ENCODE measurements at places on chromosomes 4 and X. TPM values are rescaled to one million over a fixed set of nuclear protein-coding genes. Genes with fewer than 3 reads are reported as not detected.

- H3K27ac ChIP-seq, result no peak overlapping the region
- H3K27me3 ChIP-seq, result no peaks in the 10 kb centered on the region
- DNase-seq, result peak; percentile 80
- H3K36me3 ChIP-seq, result peaks cover 3% of the 10 kb centered on the region
- peaks cover 6% of the 10 kb centered on the region for H3K4me1 ChIP-seq
- H3K4me3 ChIP-seq, result no peak overlapping the region
Measured at GRCh38 chr4:118282692-118283091, 70.1 kb downstream of the PRSS12 start.

DNA sequence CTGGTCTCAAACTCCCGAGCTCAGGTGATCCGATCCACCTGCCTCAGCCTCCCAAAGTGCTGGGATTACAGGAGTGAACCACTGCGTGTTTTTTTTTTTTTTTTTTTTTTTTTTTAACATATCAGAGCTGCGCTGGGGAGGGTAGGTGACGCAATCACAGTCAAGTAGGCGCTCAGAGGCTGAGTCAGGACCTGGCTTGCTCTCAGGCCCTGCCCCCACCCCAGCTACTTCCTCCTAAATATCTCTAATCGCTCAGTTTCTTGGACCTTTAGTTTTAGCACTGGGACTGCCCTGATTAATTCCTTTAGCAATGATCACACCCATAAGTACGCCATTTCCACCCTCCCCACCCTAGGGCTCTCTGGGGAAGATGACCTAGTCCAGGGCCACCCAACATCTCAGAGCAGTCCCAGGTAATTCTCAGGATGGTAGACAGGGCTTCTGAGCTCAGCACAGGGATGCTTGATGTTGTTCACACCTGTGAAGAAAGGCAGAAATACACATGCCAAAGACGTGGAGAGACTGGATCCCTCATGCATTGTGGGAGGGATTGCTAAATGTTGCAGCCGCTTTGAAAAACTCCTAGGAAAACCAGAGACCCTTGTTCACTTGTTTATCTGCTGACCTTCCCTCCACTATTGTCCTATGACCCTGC lies 50.2 kb downstream of the DDX3X start:
- H3K27me3 ChIP-seq, result no peaks in the 10 kb centered on the region
- no peak overlapping the region for H3K4me3 ChIP-seq
- H3K36me3 ChIP-seq, result no peaks in the 10 kb centered on the region
- H3K27ac ChIP-seq, result peak overlapping the region; percentile 67

DNA sequence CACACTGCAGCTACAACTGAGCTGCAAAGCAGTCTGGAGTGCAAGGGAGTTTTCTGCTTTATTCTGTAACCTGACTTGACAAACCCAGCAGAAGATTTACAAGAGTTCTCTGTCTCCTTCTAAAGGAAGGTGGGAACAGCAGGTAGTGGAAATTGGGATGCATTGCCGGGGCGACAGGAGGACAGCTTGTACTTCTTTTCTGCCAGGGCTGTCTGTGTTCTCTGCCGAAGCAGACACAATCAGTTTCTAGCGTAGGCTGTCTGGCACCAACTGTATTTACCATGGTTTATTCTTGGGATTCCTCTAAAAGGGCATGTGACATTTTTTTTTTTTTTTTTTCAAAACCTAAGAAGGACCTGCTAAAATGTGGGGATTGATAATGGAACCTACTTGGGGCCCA lies 190.8 kb upstream of the GK2 start:
- no peaks in the 10 kb centered on the region for H3K36me3 ChIP-seq
- DNase-seq, result no peak
- no peak overlapping the region for H3K4me3 ChIP-seq
- H3K27ac ChIP-seq, result no peak overlapping the region
- H3K27me3 ChIP-seq, result no peaks in the 10 kb centered on the region

DNA sequence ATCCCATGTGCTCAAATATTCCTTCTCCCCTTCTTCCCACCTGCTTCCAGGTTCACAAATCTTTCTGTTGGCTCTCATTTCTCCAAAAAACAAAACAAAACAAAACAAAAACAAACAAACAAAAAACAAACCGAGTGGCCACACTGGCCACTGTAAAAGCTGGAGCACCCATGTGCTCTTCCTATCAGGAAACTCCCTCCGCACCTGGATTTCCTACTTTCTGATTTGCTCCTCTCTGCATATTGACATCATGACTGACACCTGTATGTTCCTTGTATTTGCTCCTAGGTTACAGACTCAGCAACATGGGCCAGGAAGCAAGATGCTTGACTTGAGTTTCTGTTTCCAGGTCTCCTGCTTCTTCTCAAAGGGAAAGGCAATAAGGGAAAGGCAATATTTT lies 258.8 kb downstream of the GPC3 start:
- H3K4me3 ChIP-seq, result no peak overlapping the region
- H3K4me1 ChIP-seq, result no peaks in the 10 kb centered on the region
- DNase-seq, result no peak
- H3K36me3 ChIP-seq, result no peaks in the 10 kb centered on the region
- H3K27me3 ChIP-seq, result no peaks in the 10 kb centered on the region

DNA sequence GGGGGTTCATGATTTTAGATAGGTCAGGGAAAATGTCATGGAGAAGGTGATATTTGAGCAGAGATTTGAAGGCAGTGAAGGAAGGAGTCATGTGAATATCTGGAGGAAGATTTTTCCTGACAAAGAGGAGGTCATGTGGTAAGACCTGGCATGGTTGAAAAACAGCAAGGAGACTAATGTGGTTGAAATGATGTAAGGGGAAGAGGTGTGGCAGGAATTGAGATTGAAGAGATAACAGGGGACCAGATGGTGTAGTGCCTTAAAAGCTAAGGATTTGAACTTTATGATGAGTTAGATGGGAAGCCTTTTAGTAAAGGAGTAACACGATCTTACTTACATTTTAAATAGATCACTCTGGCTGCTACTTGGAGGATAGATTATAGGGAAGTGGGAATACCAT lies 210.9 kb downstream of the RTL9 start:
- no peaks in the 10 kb centered on the region for H3K27me3 ChIP-seq
- no peak overlapping the region for H3K4me3 ChIP-seq
- no peak overlapping the region for H3K27ac ChIP-seq
- H3K36me3 ChIP-seq, result no peaks in the 10 kb centered on the region
- DNase-seq, result no peak

GRCh38 chr4:43496188-43496587 lies 603.7 kb downstream of the GRXCR1 start:
- no peak overlapping the region for H3K4me3 ChIP-seq
- H3K36me3 ChIP-seq, result no peaks in the 10 kb centered on the region
- no peaks in the 10 kb centered on the region for H3K4me1 ChIP-seq
- DNase-seq, result peak; percentile 28
- no peak overlapping the region for H3K27ac ChIP-seq

- H3K27me3 ChIP-seq, result no peaks in the 10 kb centered on the region
- H3K36me3 ChIP-seq, result no peaks in the 10 kb centered on the region
- no peaks in the 10 kb centered on the region for H3K4me1 ChIP-seq
- no peak overlapping the region for H3K27ac ChIP-seq
Measured at GRCh38 chrX:85499400-85499799, 119.9 kb upstream of the POF1B start.

- no peak overlapping the region for H3K27ac ChIP-seq
- no peaks in the 10 kb centered on the region for H3K27me3 ChIP-seq
Measured at GRCh38 chr4:62835631-62836030, 1573.6 kb downstream of the TECRL start.

BEND2 gene
- polyA plus RNA-seq, result not detected

UNC5C gene
- 11.6 TPM for polyA plus RNA-seq
